ENCODE measurements at places on chromosomes 4 and X.

GRCh38 chr4:40232610-40233009 lies 35.8 kb downstream of the RHOH start:
- no peak for DNase-seq

GRCh38 chr4:7549866-7550265 lies 115.1 kb upstream of the PSAPL1 start:
- DNase-seq, result no peak

DNA sequence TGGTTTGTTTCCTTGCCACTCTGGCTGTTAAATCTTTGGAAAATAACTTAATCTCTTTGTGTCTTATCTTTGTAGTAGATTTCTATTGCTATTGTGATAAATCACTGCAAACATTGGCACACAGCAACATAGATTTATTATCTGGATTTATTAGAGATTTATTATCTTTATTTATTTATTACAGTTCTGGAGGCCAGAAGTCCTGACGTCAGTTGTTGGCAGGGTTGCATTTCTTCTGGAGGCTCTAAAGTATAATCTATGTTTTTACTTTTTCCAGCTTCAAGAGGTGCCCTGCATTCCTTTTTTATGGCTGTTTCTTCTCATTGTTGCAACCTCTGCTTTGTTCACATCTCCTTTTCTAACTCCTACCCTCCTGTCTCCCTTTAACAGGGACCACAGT lies 542.8 kb downstream of the GRXCR1 start:
- DNase-seq, result no peak

DNA sequence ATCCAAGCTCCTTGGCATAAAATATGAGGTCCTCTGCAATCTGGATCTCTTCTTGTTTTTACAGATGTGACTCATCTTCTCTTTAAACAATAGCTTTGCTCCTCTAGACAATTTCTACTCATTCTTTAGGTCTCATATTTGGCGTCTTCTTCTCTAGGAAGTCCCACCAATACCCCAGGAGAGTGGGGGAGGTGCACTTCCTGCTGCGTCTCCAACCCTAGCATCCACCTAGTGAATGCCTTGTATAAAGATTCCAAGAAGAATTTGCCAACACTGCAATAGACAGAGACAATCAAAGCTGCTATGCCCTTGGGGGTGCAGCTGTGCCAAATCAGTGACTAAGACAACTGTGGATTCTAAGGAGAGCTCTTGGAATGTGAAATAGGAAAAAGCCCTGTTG lies 45.7 kb upstream of the SLC10A7 start:
- DNase-seq, result no peak

DNA sequence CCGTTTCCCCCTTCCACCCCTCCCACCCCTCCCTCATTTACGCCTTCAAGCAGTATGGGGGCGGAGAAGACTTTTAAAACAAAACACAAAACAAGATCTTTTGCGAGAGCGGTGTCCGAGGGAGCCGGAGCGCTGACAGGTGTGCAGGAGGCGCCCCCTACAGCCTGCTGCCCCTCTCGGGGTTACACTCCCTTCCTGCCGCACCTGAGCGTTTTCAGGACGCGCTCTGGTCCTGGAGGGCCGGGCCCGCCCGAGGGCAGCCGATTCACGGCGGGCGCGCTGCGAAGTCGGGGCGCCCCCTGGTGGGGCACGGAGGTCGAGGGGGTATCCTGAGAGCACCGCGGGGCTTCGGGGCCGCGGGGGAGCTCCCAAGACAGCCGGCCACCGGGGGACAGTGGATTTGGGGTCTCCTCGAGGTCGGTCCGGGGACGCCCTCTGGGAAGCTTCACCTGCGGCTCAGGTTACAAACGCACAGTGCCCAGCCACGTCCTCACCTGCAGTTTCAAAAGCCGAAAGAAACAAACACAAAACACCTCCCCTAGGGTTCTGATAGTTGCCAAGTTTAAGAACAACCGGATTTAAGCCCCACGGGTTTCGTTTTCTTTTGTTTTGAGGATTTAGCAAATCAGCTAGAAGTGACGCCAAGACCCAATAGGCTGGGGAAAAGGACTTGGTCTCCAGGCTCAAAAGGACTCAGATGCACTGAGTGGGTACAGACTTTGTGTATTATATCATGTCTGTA lies 8.0 kb upstream of the NEUROG2 start:
- no peak for DNase-seq

DNA sequence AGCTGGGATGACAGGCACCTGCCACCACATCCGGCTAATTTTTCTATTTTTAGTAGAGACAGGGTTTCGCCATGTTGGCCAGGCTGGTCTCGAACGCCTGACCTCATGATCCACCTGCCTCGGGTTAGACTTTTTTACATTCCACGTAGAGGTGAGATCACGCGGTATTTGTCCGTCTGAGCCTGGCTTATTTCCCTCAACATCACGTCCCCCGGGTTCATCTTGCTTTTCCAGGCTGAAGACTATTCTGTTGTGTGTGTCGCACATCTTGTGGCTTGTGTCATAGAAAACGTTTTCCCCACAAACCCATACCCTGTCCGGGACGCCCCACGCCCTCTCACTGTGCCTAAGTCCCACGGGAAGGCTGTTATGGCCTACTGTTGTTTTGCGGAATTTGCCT lies 185.3 kb downstream of the CRLF2 start:
- DNase-seq, result no peak

GRCh38 chr4:41538887-41539498 lies 1.0 kb downstream of the LIMCH1 start:
- DNase-seq, result no peak

GRCh38 chrX:105820247-105820646 lies 2.1 kb upstream of the NRK start:
- no peak for DNase-seq

DNA sequence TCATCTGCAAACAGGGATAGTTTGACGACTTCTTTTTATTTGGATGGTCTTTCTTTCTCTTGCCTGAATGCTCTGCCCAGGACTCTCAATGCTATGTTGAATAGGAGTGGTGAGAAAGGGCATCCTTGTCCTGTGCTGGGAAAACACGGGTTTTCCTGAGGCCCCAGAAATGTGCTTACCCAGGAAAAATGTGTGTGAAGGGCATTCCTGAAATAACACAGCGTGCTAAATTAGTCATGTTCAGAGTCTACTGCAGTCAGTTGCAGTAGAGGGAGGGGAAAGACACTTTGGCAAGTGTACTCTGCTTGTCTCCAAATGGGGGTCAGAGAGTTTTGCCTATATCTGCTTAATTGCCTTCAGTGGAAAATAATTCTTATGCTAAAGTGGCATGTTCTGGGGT lies 153.9 kb downstream of the CCNG2 start:
- no peak for DNase-seq

DNA sequence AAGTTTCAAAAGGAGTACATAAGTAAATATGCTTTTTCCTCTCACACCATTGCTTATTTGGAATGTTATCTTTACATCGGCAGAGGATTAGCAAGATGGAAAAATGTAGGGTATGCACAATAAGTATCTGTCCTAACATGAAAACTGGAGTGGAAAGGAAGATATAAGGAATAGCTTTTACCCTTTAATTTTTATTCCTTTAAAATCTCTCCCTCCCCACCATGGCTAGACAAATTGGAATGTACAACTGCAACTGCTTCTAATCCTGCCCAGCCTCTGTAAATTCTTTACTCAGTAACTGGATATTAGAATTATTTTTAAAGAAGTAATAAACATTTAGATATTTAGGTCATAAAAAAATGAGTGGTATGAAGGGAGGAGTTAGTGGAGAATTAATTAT lies 171.5 kb downstream of the PCDH18 start:
- DNase-seq, result no peak

Data from NCI-H2081 treated with DMSO at 0.1 percent for 48 hours (cell line).